ENCODE measurements at places on chromosomes 6 and 20. TPM values are rescaled to one million over a fixed set of nuclear protein-coding genes. Genes with fewer than 3 reads are reported as not detected.
A peak's percentile ranks its signal among the peaks of the same experiment; 100 is the strongest.

DNA sequence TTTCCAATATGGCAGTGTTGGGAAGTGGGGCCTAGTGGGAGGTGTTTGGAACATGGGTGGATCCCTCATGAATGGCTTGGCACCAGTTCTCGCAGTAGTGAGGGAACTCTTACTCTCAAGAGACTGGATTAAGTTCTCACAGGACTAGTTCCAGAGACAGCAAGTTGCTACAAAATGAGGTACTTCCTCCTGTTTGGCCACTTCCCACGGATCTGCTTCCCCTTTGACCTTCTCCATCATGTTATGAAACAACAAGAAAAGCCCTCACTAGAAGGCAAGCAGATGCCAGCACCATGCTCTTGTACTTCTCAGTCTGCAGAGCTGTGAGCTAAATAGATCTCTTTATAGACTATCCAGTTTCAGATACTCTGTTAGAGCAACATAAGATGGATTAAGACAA is 3.1 kb downstream of the RSPH3 start:
- H3K27me3 ChIP-seq: no peaks in the 10 kb centered on the region
- DNase-seq: no peak
- H3K27ac ChIP-seq: no peak overlapping the region
- H3K4me1 ChIP-seq: no peaks in the 10 kb centered on the region
- no peak overlapping the region for H3K4me3 ChIP-seq

DNA sequence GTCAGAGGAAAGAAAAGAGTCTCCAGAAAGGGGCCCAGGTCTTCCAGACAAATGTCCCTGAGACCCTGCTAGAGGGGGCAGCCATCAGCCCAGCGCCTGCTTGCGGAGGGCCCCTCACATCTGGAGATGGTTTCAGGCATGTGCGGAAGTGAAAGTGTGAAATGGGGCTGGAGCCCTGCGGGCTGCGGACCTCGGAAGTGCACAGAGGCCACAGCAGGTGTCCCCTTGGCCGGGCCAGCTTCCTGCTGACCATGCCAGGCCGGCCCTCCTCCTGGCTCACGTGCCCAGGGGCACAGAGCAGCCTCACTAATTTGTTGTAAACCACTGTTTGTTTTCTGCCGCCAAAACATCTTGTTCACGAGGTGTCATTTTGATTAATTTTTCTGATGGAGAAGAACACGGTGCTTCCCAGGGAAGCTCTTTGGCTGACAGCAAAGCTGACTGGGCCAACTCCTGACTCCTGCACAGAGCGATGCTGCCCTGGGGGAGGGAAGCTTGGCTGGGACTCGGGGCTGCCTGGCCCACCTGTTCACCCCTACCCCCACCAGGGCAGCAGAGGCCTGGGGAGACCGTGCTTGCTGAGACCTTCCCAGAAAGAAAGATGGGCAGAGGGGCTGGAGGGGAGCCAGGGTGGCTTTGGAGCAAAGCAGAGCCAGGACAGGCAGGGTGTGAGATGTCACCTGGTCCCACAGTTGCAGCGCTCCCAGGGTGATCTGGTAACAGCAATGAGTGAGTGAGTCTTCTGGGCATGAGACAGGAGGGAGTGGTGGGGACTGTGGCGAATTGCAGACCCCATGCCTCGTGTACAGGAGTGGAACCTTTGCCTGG is 54.2 kb downstream of the BCAS4 start:
- H3K36me3 ChIP-seq: no peaks in the 10 kb centered on the region
- H3K4me3 ChIP-seq: no peak overlapping the region
- H3K27ac ChIP-seq: peak overlapping the region; percentile 64
- peaks cover 21% of the 10 kb centered on the region for H3K4me1 ChIP-seq
- H3K27me3 ChIP-seq: no peaks in the 10 kb centered on the region
- peak; percentile 34 for DNase-seq

GRCh38 chr20:46559685-46560440 is 9.4 kb upstream of the OCSTAMP start:
- H3K4me3 ChIP-seq: no peak overlapping the region
- peak; percentile 37 for DNase-seq
- H3K27ac ChIP-seq: no peak overlapping the region
- H3K4me1 ChIP-seq: peaks cover 6% of the 10 kb centered on the region

- H3K27me3 ChIP-seq: no peaks in the 10 kb centered on the region
- no peak overlapping the region for H3K27ac ChIP-seq
- H3K36me3 ChIP-seq: no peaks in the 10 kb centered on the region
- no peak for DNase-seq
Observed at GRCh38 chr6:53934023-53934422, 139.2 kb downstream of the LRRC1 start.

GRCh38 chr6:63352544-63353285 is 32.9 kb upstream of the LGSN start:
- H3K36me3 ChIP-seq: no peaks in the 10 kb centered on the region
- DNase-seq: peak; percentile 61
- no peaks in the 10 kb centered on the region for H3K27me3 ChIP-seq
- H3K27ac ChIP-seq: no peak overlapping the region
- H3K4me1 ChIP-seq: no peaks in the 10 kb centered on the region

DNA sequence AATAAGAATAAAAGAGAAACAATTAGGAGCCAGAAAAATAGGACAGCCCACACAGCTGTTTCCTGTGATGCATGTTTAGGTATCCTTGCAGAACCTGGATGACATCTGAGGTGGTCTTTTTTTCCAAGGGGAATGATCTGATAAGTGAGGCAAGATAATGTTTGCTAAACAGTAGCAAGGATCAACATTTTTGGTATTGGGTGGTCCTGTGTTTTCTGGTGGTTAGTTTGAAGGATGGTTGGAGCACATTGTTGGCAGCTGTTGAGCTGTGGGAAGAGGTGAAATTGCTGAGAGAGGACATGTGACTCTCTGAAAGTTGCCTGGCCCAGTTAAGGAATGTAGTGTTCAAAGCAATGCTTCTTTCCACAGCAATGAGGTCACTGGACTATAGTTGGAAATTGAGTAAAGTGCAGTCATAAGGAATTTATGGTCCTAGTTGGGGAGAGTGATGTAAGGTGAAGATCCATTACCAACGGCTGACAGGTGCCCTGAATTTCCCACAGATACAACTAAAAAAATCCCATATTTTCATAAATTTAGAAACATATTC is 270.2 kb upstream of the IMPG1 start:
- H3K4me1 ChIP-seq: no peaks in the 10 kb centered on the region
- no peak overlapping the region for H3K27ac ChIP-seq
- no peak for DNase-seq
- no peaks in the 10 kb centered on the region for H3K27me3 ChIP-seq

DNA sequence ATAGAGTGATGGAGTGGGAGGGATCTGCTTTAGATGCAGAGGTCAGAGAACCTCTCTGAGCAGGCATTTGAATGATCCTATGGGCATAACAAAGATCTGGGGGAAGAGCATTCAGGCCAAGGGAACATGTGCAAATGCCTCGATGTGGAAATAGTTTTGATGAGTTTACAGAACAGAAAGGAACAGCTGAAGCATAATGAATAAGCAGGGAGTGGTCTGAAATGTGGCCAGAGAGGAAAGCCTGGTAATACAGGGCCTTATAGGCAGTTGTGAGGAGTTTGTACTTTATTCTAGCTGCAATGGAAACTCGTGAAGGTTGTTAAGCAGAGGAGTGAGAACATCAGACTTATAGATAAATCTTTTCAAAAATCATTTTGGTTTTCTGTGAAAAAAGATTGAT is 33.0 kb upstream of the ME1 start:
- H3K4me1 ChIP-seq: no peaks in the 10 kb centered on the region
- no peak overlapping the region for H3K27ac ChIP-seq
- H3K36me3 ChIP-seq: no peaks in the 10 kb centered on the region
- H3K27me3 ChIP-seq: no peaks in the 10 kb centered on the region
- no peak for DNase-seq

DNA sequence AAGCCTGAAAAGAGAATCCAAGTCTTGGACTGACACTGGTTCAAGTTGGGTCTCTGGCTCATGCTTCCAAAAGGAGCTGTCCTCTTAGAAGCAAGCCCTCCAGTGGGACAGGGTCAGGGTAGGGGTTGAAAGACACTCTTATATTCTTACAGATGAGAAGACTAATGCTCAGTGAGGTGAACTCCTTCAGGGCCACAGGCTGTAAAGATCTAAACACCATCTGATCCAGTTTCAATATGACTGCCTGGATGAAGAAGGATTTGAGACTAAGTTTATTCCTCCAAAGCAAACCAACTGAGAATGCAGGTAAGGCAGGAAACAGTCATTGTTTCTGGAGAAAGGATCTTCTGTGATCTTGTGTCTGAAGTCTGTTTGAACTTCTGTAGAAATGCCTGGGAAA is 99.0 kb upstream of the TAB2 start:
- H3K4me1 ChIP-seq: peaks cover 2% of the 10 kb centered on the region
- no peak for DNase-seq
- H3K27ac ChIP-seq: no peak overlapping the region
- no peaks in the 10 kb centered on the region for H3K36me3 ChIP-seq
- no peaks in the 10 kb centered on the region for H3K27me3 ChIP-seq

GRCh38 chr6:49025273-49026240 is 437.5 kb downstream of the MMUT start:
- no peak overlapping the region for H3K27ac ChIP-seq
- H3K27me3 ChIP-seq: no peaks in the 10 kb centered on the region
- H3K36me3 ChIP-seq: no peaks in the 10 kb centered on the region
- H3K4me1 ChIP-seq: no peaks in the 10 kb centered on the region
- DNase-seq: no peak

The REM1 gene
- total RNA-seq: 2.6 TPM

The DPPA5 gene
- total RNA-seq: 2.3 TPM

The F13A1 gene
- total RNA-seq: 22.7 TPM

All from testis (tissue), 5 donors.